ENCODE measurements at places on chromosomes 3 and 15.

- DNase-seq: no peak
Measured at GRCh38 chr15:57470543-57470942, 94.2 kb downstream of the CGNL1 start.

GRCh38 chr3:197325773-197326172, 27.4 kb upstream of the DLG1 start:
- no peak for DNase-seq

GRCh38 chr3:136901391-136901790, 39.4 kb downstream of the NCK1 start:
- no peak for DNase-seq

DNA sequence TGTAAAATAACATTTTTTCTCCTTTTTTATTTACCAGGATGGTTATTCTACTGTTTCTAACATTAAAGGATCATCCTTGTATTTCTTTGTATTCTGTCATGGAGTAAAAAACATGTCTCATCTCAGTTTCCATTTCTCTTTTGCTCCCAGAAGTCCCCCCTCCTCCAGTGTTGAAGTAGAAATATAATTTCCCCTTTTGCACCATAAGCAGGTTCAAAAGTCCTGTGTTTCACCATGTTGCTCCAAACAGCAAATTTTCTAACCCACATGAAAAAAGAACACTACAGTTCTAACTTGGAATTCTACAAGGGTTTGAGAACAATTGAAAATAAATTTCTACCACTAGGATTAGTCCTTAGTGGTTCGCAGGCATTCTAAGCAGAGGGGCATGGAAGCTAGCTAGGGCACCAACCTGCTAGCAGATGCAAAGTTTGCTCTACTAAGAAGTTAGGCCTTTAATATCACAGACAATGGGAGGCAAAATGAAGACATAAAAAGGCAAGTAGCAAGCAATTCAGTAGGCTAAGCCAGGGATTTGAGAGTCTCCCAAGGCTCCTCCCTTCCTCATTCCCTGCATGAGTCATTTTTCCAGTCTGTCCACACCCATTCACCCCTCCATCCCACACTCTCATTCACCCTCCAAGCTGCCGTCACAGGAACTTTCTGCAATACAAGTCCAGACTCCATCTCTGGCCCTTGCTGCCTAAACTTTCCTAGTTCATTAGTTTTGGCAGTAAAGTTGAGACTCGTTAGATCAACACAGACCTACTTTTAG, 2.3 kb upstream of the MBNL1 start:
- no peak for DNase-seq

DNA sequence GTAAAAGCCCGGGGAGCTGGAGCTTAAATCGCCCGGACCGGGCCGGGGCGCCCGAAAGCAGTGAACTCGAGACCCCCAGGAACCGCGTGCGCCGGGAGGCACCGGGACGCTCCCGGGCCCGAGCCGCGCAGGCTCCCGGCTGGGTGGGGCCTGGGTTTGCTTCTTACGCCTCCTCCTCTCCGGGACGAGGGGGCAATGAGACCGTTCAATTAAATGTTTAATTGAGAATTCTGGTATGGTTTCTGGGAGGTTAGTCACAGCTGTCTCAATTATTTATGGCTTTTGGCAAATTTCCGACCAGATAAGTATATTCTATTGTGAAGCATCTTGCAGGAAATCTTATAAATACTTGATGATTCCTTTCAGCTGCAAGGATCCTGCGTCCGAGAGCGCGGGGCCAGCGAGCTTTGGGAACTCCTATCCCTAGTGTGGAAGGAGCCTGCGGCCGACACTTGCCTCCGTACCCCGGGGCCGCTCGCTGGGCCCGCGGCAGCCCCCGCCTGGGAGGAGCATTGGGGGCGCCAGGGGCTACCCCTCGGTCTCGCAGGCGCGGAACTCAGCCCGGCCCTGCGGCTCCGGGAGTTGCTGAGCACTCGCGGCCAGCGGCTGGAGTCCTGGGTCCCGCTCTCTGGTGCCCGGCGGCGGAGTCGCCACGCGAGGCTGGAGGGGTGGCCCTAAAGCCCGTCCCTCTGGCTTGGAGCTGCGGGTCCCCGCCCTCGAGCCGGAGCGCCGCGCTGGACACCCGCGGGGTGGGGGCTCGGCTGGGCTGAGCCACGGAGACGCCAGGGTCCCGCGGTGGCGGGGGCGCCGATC, 10.3 kb downstream of the ISL2 start:
- DNase-seq: no peak

GRCh38 chr15:95131131-95131556, 899.8 kb downstream of the MCTP2 start:
- DNase-seq: no peak

GRCh38 chr15:33693166-33693800, 275.0 kb upstream of the CHRM5 start:
- DNase-seq: no peak

GRCh38 chr3:149340310-149340933, 7.0 kb upstream of the TM4SF18 start:
- DNase-seq: no peak

DNA sequence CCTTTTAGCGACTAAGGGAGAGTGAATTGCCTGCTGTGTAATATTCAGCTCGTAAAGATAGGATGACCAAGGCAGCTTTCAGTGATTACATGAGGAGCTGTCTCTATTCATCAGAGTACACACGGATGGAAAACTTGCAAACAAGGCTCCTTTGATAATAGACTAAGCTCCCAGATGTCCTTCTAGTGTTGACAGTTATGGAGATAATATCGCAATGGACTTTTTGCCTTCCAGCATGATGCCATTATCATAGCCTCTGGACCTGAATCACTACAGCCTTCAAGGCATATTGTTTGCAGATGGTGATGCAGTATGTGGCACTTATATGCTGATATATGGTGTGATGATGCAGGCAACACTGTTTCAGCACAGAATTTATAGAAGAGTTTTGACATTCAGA, 93.9 kb downstream of the ECT2 start:
- no peak for DNase-seq

Measured in CD4-positive, alpha-beta T cell treated with Interleukin-15 for 4 hours (primary cell).